ENCODE measurements at places on chromosomes 16 and 17. TPM values are rescaled to one million over a fixed set of nuclear protein-coding genes. Genes with fewer than 3 reads are reported as not detected.

The TMEM114 gene
- total RNA-seq: not detected

The CNTD1 gene
- 0.05 TPM for total RNA-seq

The MT1M gene
- not detected for total RNA-seq

GRCh38 chr16:51834794-51835193, 683.7 kb upstream of the SALL1 start:
- DNase-seq: no peak

DNA sequence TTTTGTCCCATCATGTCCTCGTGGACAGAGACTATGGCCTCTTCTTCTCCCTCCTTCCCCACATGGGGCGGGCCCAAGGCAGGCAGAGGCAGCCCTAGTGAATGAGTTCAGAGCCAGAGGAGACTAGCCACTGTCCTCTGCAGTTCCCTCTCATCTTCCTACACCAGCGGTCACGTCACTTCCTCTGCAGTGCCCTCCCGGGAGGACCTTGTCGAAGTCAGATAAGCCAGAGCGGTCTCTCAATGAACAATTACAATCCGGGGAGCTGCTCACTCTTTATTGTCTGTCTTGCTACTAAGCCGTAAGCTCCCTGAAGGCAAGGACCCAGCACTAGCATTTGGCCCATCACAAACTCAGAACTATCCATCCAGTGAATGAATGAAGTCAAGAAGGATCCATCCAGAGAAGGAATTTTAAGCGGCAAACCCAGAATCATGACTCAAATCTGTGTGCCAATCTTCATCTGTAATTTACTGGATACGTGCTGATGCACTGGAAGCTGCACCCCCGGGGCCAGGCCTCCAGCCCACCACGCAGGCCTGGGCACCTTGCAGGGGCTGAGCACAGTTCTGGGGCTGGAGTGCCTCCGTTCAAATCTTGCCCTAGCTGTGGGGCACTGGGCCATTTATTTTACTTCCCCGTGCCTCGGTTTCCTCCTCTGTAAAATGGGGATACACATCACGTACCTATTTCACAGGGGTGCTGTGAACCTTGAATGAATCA, 18.1 kb downstream of the ZNF423 start:
- DNase-seq: no peak

DNA sequence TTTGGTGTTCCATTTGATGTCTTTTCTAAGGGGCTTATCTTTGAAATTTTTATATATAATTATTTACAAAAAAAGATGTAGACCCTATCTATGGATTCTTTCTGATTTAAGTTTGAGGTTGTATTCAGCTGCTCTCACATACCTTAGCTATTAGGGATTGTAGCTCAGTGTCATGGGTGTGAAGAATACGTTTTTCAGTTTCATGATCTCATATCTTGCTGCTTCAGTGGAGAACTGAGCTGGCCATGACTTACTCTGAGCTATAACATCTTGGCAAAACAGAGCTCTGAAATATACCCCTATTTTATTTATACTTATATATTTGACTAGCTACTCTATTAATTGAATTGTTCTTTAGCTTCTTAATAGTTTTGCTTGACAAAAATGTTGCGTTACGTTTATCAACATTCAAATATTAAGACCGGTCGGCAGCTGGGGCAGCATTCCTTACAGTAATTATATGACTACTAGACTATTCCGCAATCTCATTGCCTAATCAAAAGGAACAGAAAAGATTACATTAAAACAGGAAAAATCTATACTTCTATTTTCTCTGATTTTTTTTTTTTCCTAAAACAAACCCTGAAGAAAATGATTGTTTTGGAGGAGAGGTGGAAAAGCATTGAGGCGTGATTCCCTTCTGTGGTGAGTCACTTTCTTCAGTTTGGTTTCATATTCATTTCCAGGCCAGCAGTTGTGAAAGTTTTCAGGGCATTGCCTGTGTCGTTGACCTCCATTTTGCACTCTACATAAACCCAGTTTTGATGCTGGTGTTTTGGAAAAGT, 24.1 kb upstream of the KRT24 start:
- DNase-seq: peak; percentile 24

DNA sequence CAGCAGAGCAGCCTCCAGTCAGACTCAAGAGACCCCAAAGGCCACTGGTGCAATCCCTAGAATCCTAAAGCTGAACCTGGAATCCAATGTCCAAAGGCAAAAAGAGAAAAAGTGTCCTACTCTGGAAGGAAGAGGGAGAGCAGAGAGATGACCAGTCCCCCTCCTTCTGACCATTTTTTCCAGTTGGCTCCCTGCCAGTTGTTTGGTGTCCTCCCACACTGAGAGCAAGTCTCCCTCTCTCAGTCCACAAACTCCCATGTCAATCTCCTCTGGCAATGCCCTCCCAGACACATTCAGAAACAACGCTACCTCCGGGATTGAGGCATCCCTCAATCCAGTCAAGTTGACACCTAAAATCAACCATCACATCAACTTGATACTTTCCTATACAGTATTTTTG, 4.3 kb upstream of the CLEC19A start:
- no peak for DNase-seq

DNA sequence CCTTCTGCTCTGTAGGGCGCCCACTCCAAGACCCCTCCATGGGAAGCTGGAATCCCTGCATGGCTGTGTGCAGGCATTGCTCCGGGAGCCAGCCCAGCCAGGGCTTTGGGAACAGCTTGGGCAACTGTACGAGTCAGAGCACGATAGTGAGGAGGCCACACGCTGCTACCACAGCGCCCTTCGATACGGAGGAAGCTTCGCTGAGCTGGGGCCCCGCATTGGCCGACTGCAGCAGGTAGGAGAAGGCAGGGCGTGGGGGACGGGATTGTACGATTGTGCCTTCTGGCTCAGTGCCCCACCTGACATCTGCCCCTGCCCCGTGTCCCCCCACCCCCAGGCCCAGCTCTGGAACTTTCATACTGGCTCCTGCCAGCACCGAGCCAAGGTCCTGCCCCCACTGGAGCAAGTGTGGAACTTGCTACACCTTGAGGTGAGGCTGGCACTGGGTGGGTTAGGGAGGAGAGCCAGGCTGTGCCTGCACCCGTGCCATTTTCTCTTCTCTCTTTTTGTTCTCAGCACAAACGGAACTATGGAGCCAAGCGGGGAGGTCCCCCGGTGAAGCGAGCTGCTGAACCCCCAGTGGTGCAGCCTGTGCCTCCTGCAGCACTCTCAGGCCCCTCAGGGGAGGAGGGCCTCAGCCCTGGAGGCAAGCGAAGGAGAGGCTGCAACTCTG, 8.7 kb upstream of the TMEM88 start:
- no peak for DNase-seq

DNA sequence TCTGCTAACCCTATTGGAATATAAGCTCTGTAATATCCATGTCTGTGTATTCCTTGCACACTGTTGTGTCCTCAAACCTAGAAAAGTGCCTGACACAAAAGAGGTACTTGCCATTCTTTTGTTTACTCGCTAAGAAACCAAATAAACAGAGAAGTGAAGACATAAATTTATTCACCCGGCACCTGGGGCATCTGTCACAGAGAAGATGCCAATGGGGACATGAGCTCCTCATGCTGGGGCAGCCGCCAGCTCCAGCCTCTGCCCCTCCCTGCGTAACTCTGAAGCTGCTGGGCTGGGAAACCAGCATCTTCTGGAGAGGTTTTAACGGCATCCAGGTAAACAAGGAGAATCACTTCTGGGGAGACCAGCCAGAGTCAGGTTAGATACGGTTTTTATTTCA, 15.1 kb upstream of the CDRT4 start:
- DNase-seq: no peak

DNA sequence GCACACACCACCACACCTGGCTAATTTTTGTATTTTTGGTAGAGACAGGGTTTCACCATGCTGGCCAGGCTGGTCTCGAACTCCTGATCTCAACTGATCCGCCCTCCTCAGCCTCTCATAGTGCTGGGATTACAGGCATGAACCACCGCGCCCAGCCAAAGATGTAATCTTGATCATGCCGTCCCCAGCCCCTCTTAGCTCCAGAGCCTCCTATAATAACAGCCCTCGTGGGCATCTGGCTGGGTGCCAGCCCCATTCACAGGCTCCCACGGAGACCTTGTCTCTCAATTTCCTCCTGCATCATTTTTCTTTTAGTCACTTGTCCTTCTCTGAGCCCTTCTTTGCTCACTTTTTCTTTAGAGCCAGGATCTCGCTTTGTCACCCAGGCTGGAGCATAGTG, 94.2 kb downstream of the KATNIP start:
- DNase-seq: no peak

DNA sequence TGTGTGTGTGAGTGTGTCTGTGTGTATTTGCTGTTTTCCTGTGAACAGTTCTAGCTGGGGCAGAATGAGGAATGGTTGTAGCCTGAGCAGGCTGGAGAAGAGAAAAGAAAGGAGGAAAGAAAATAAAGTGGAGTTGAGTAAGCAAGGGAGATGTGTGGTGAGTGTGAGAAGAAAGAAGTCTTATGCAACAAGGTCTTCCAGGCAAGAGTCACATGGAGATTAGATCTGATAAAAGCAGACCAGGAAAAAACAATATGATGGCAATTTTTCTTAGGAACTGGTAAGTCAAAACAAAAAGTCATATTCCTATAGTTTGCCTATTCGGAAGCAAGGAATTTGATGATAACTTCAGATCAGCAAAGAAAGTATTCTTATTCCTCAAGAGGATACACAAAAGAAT, 125.0 kb downstream of the HS3ST3A1 start:
- DNase-seq: no peak

DNA sequence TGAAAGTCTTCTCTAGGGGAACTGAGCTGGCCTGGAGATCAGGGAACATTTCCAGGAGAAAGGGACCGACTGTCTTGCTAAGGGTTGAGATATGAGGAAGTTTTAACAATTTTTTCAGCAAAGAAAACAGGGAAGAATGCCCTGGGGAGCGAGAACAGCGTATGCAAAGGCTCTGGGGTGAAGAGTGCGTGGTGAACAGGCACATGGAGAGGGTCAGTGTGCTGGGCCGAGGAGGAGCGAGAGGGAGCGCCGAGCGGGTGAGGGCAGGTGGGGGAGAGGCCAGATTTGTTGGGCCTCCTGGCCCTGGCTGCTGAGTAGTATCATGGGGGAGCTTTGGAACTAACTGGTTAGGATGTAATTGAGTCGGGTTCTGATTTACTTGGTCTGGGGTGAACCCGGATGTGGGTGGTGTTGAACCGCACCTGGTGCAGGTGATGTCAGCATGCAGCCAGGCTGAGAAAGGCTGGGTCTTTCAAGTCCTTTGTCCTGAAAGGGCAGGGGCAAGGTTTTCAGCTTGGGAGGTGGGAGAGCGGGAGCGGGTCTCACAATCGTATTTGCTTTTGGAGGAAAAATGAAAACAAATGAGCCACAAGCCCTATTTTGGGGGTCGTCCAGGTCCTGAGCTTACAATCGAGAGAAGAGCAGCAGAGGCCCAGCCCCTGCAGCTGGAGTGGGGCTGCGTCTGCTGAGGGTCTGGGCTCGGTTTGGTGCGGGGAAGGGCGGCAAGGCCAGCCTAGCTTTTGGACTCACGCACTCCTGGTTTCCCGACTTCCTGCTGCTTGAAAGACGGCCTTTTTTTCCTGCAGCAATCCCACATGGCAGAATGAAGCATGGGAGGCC, 11.1 kb upstream of the WFDC1 start:
- no peak for DNase-seq

DNA sequence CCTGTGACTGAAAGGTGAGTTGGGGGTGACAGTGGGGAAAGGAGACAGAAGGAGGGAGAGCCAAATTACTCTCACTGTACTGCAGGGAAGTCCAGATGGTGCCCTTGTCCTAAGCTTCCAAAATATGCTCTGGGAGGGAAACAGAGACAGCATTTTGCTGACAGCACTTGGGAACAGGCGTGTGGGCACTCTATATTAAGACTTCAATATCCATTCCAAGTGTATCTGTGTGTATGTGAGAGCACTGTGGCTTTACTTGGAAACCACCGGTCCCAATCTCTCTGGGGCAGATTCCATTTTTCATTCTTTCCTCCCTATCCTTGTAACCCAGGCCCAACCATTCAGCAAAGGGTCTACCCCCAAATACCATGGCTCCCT, 407.3 kb downstream of the UTP18 start:
- DNase-seq: no peak

DNA sequence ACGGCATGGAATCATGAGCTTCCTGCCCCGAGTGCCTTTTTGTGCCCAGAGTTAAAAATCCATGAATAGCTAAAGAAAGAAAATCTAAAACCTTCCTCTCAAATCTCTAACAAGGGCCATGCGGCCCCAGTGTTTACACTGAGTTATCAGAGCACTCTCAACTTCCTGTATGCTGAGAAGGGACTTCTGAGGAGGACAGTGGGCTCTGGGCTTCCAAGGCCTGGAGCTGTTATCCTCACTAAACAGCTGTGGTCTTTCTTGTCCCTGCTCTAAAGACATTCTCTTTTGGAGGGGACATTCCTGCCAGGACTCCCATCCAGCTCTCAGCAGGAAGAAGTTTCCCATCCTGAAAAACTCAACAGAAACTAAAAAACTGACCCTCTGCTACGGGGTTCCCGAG, 135.6 kb downstream of the AATF start:
- no peak for DNase-seq

DNA sequence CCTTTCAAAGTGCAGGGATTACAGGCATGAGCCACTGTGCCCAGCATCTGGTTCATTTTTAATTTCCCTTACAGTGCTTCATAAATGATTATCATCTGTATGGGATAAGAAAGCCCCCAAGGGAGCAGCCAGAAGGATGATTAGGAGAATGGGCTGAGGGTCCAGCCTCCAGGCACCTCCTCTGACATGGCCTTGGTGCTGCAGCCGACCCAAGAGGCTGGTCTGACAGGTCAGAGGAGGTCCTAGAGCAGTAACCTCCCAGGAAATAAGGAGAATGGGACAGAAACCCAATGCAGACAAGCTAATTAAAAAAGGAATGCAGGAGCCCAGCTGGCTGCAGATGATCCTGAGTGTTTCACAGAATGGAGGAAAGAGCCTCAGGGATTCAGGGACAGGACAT, 29.0 kb downstream of the MRC2 start:
- DNase-seq: no peak

DNA sequence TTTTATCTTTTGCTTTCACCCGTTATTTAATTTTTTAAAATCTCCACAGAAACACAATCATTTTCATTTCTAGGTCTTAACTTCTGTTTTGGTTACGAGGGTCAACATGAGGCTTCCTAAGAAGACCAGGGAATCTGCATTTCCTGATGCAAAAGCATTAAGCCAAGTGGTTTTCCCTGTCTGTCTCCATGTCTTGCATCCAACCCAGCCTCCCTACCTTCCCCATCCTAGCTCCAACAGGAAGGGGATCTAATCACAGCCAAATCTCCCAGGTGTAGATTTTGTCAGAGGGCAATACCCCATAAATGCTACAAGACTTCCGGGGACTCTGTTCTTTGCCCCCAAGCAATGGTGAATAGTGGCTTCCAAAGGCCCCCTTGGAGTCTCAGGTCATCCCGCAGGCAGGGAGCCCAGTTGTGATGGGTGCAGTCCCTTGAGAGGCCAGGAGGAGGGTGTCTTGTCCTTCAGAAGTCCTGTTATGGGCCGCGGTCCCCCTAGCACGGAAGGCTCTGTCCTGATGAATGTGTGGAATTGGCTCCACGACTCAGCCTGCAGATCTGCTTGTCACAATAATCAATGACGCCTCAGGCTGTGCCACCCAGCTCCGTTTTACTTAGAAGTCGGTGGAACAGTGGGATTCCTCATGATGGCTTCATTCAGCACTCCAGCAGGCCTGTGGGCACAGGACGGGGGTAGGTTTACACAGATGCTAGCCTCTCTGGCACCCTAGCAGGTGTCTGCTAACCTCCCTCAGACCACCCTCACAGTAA, 141.1 kb downstream of the RGS9 start:
- peak; percentile 78 for DNase-seq

- no peak for DNase-seq
Observed at GRCh38 chr16:56525236-56525635, 5.4 kb upstream of the BBS2 start.

All from SK-MEL-5 (cell line).